KBM-7 (cell line): ENCODE measurements at places on chromosomes 7 and 10.

- no peak for DNase-seq
Observed at GRCh38 chr7:156380261-156380660, 260.3 kb upstream of the RNF32 start.

GRCh38 chr10:93412801-93413200 is 69.3 kb downstream of the MYOF start:
- peak; percentile 84 for DNase-seq

- no peak for DNase-seq
Observed at GRCh38 chr7:100825215-100825671, 2.1 kb downstream of the EPHB4 start.

GRCh38 chr7:135253851-135254771 is 20.5 kb downstream of the STRA8 start:
- DNase-seq = peak; percentile 79

GRCh38 chr10:43218206-43218950 is 48.5 kb downstream of the RASGEF1A start:
- no peak for DNase-seq

- DNase-seq = no peak
Observed at GRCh38 chr7:128188396-128189230, 52.5 kb upstream of the LEP start.

DNA sequence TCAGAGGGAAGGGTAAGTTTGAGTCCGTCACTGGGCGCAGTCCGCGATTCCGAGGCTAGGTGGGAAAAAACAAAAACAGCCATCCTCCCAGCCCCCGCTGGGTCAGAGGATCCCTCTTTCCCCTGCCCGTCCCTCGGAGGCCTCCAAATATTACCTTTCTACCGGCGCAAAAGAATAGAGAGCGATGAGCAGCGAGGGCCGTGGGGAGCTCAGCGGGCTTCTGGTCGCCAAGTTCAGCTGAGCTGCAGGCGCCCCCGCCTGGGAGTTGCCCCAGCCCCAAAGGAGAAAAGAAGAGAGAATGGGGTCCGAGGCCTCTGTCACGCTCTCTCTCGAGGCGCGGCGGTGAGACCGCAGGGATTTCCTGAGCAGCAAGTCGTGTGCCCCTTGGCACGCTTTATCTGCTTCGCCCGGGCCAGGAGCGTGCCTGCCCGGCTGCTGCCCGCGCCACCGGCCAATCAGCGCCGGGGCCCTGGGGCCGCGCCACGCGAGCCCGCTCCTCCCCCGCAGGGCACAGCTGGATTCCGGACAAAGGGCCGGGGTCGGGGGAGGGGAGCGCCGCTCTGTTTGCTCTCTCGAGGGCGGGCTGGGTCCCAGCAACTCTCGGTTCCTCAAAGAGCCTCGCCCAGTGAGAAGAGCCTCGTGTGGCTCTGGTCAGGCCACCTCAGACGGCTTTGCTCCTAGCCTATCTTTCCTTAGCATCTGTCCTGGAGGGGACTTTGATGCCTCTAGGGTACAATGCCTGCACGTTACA is at the start of gene NEUROG3:
Gene NEUROG3, minus strand, starts transcription at position 367 of the 751 bp plus-strand sequence. CDS start 379 bp downstream, outside the sequence.
- DNase-seq = peak; percentile 54

DNA sequence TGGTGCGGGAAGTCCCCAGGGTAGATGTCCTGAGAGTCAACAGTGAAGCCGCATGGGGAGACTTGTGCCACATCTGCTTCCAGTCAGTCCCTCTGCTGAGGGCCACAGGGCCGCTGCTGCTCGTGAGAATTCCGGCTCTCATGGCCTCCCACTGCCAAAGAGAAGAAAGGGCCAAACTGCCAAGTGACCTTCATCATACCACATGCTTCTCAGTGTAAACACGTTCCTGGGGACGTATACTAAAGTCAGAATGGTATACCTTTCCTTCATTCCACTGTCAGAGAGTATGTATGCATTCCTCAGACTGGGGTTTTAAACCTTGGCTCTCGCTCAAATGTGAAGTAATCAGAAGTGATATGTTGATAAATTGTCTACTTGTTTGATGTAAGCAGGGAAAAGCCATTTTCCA is 52.8 kb upstream of the SEC61G start:
- no peak for DNase-seq

DNA sequence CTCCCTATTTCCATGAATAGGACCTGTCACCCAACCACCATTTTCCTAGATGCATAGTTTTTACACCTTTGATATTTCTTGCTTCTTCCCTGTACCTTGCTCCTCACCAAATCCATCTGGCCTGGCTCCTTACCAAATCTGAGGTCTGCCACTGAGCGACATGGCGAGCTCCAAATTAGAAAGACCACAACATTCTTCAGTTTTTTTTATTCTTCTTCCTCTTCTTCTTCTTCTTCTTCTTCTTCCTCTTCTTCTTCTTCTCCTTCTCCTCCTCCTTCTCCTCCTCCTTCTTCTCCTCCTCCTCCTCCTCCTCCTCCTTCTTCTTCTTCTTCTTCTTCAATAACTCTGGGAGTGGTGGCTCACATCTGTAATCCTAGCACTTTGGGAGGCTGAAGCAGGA is 7.1 kb downstream of the CPED1 start:
- DNase-seq = peak; percentile 69

GRCh38 chr7:22909917-22910316 is 87.3 kb upstream of the TOMM7 start:
- no peak for DNase-seq

- no peak for DNase-seq
Observed at GRCh38 chr7:132666071-132666773, 90.0 kb upstream of the PLXNA4 start.

DNA sequence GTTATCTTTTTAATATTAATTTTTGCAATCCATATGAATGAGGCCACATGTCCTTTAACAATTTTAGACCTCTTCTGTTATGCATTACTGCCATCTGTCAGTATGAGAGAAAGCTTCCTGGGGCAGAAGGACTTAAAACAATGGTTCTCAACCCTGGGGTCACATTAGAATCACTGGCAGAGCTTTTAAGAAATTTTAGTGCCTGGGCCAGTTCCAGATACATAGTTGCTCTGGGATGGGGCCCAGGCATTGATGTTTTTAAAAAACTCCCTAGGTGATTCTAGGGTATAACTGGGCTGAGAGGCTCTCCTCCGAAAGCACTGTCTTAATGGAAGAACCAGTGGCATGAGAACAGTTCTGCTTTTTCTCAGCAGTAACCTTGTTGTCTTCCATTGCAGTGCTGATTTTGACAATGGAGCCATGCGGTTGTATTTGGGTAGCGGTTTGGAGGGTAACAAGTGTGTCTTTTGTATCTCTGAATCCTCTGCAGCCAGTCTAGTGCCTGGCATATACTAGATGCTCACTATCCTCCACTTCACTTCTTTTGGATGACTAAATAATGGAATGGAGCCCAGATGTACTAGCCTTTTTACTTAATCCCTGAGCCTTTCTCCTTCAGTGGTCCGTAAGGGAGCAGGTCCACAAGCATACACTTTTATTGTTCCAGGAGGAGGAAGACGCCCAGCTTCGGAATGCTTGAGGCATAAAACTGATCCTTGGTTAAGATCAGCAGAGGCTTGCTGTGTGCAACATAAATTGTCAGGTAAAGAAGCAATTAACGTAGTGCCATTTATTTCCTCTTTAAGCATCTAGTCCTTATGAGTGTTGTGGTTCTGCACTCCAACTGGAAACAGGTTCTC is 227.1 kb downstream of the AUTS2 start:
- no peak for DNase-seq

DNA sequence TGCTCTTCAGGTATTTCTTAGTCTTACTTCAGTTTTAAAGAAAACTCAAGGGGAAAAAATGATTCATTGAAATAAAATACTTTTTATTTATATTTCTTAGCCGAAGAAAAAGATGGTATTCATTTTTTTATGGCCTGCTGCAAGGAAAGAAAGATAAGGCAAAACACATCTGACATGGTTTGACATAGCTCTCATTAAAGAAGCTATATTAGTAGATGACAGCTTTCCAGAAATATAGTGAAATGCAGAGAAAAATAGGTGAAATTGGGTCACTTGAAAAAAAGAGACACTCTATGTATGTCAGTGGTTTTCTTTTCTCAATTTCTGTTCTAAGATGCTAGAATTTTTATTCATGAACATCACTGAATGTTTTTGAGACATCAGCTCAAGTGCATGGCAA is 438.3 kb downstream of the PLXDC2 start:
- no peak for DNase-seq

DNA sequence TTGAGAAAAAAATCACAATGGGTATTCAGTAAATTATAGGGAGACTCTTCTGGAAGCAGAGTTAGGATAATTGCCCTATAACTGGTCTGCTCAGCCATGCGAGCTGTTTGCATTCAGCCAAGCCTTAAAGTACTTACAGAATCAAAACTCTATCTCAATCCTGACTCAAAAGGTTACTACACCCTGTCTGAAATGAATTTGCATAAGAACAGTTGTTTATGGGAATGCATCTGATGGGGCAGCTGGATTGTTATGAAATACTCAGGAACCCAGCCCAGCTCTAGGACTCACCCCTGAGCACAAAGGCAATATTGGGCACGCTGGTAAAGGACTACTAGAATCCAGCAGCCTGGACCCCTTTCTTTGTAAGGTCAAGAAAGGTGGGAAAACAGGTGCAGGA is 38.8 kb downstream of the AKR1B15 start:
- DNase-seq = no peak

DNA sequence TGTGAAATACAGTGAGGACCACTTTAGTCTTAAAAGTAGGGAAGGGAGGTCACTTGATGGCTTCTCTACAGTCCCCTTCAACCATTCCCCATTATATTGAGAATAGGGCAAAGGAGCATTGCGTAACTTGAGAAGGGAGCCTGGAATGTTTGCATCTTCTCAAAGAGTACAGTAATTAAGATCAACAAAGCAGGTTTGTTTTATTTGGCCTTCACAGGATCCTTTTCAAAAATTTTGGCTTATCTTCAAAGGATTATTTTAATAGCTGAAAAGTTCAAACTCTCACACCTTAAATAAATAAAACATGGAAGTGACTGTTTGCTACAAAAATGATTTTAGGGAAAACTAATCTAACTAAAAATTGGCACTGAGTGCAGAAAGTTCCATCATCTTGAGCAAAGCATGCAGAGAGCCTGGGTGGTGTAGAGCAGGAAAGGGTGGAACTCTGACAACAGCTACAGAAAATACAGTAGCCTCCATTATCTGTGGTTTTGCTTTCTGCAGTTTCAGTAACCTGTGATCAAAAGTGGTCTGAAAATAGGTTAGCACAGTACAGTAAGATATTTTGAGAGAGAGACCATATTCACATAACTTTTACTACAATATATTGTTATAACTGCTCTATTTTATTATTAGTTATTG is 214.0 kb downstream of the MDFIC start:
- peak; percentile 18 for DNase-seq

- no peak for DNase-seq
Observed at GRCh38 chr7:135550196-135550595, 7.5 kb upstream of the NUP205 start.

GRCh38 chr10:1240341-1240775 is 184.2 kb downstream of the WDR37 start:
- no peak for DNase-seq

DNA sequence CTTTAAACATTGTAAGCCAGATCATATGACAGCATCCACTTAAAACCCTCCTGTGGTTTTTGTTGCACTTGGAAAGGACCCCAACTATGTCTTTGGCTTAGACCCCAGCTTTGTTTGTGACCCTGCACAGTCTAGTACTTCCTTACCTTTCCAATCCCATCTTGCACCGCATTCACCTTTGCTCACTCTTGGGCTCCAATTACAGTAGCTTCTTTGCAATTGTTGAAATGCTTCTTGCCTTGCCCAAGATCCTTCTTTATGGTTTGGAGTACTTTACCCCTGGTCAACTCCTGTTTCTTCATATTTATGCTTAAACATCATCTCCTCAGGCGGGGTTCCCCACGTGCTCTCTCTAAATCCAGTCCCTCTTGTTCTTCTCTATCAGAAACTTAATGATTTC is 162.6 kb downstream of the PTEN start:
- DNase-seq = no peak

- no peak for DNase-seq
Observed at GRCh38 chr7:147103224-147103623, 986.6 kb downstream of the CNTNAP2 start.

DNA sequence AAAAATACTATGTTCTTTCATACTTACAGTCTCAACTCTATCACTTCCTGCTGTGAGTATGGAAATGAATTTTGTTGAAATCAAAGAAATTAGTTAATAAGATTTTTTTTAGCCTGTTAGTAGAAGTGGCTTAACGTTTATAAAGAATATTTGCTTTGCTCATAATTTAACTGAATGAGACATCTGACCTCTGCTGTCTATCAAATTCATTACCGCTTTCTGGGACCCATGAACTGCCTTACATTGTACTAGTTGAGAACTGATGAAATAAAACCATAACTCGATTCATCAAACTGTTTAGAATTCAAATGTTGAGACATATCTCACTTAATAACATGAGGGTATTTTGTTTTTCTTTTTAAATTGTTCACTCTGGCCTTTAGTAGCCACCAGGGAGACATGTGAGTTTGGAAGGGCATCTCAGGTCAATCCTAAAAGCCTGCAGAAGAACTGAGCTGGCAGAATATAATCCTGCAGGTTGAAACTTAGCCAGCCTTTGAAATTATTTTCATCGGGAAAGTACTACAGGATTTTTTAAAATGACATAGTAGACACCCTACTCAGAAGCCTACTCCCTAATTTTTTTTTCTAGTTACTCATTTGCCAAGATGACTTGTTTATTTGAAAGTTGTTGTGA is 78.7 kb downstream of the KIAA1217 start:
- DNase-seq = no peak

- DNase-seq = no peak
Observed at GRCh38 chr7:31512166-31512565, 1.7 kb upstream of the ITPRID1 start.

DNA sequence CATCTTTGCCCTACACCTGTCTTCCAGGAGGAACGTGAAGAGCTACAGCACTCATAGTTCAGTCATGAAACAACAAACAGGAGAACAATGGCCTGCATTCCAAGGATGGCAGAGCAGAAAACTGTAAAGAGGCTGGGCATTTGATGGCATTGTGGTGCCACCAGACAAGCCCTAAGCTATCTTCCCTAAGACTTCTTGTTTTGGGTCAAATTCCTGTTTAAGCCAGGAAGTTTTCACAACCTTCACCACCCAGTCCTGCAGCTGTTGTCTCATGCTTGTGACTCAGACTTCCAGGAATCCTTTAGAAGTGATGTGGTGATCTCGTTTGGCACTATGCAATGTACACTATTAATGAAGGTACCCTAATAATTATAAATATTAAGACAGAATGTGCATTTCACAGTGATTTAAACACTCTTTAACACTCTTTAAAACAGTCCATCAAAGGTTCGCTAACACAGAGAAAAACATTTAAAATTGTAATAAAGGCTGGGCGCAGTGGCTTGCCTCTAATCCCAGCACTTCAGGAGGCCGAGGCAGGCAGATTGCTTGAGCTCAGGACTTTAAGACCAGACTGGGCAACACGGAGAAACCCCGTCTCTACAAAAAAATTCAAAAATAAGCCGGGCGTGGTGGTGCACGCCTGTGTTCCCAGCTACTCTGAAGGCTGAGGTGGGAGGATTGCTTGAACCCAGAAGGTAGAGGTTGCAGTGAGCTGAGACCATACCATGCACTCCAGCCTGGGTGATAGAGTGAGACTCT is 2.7 kb upstream of the HERPUD2 start:
- no peak for DNase-seq

- peak; percentile 47 for DNase-seq
Observed at GRCh38 chr10:14952851-14953423, 959 bp downstream of the DCLRE1C start.
